Stimulated activated CD4-positive, alpha-beta T cell treated with anti-CD3 and anti-CD28 coated beads, Interleukin-15, amount 100 ng/mL, for 24 hours (primary cell): ENCODE measurements at places on chromosomes 12 and 14.

GRCh38 chr12:56599797-56600196 is 30.3 kb downstream of the BAZ2A start:
- DNase-seq: no peak

DNA sequence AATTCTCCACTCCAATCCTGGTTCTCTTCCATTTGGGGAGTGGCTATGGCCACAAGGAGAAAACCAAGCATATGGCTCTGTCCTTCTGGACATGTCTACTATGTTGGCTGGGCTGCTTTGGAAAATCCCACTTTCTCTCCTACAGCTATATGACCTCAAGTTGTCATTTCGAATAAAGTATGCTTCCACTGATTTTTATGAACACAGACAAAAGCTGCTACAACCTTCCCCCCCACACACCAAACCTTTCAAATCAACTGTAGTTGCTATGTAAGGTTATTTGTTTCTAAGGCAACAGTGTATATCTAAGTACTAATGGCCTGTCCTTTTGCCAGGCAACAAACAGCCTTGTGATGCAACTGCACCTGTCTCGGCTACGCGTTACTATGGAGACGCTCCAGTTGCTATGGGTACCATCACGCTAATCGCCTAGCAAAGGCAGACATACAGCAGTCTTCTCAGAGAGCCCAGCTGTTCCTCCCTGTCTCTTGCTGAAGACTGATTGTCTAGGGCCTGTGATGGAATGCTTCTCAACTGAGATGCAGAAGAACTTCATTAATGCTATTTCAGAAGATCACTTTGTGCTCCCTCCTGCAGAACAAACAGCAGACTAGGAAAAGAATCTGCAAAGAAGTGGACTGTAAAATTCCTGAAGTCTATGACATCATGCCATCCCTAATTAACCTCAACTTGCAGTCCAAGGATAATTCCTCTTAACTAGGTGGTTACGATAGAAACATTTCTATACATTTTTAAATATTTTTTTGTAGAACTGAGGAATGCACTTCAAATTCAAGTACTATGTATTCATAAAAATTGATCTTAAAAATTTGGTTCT is 67.6 kb downstream of the FOXN3 start:
- no peak for DNase-seq

DNA sequence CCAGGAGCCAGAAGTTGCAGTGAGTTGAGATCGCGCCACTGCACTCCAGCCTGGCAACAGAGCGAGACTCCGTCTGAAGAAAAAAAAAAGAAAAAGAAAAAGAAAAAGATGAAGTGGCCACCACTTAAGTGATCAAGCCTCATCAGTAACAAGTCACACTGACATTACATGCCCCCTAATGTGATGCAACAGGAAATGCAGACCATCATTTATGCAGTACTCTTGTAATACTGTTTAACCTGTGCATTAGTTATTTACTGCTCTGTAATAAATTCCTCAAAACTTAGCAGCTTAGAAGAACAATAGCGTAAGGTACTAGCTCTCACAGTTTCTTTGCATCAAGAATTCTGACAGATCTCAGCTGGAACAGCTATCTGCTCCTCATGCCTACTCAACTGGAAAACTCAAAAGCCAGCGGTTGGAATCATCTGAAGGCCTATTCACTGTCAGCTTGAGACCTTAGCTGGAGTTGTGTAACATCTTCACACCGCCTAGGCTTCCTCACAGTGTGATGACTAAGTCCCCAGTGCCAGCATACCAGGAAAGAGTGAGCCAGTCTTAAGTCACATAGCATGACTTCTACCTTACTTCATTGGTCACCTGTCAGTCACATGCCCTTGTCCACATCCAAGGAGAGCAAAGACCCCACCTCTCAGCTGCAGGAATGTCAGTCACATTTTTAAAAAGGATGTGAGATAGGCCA is 31.5 kb downstream of the EPS8 start:
- no peak for DNase-seq

GRCh38 chr14:35341751-35342488 is 49.7 kb downstream of the PSMA6 start:
- peak; percentile 53 for DNase-seq

- DNase-seq: no peak
Measured at GRCh38 chr12:127590868-127591267, 676.1 kb upstream of the TMEM132C start.

DNA sequence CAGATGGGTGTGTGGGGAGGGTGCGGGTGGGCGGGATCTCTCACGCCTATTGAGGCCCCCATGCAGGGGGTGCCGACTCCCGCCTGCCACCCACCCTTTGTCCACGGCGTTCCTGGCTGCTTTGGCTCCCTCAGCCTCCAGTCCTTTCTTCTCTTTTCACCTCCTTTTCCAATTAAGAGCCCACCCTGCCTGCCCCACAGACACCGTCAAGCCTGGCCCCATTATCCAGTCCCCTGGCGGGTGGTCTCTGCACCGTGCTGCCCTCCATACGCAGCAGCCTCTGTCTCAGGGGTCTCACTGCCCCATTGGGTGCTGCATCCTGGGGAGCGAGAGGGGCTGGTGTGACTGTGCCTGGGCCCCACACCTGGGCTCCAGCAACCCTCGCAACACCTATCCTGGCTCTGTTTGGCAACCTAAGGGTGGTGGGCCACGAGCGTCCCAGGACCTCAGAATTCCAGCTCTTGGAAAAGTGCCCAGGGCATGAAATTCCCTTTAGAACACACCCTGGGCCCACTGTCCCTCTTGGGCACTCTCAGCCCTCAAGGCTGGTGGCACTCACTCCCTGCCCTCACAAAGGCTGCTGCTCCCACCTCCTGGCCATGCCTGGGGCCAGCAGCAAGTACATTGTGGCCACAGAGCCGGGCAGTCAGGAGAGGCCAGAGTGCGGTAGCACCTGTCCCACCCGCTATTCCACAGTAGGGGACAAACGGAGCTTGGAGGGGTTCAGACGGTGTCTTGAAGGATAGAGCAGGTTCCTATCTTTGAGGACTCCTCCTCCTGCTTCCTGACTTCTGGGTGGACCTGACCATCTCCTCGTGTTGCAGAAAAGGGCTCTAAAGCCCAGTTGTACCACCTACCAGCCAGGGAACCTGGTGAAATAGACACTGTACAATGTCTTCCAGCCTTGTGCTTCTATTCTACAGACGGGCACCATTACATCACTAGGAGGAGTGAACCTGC is 114.1 kb downstream of the KIF26A start:
- no peak for DNase-seq

DNA sequence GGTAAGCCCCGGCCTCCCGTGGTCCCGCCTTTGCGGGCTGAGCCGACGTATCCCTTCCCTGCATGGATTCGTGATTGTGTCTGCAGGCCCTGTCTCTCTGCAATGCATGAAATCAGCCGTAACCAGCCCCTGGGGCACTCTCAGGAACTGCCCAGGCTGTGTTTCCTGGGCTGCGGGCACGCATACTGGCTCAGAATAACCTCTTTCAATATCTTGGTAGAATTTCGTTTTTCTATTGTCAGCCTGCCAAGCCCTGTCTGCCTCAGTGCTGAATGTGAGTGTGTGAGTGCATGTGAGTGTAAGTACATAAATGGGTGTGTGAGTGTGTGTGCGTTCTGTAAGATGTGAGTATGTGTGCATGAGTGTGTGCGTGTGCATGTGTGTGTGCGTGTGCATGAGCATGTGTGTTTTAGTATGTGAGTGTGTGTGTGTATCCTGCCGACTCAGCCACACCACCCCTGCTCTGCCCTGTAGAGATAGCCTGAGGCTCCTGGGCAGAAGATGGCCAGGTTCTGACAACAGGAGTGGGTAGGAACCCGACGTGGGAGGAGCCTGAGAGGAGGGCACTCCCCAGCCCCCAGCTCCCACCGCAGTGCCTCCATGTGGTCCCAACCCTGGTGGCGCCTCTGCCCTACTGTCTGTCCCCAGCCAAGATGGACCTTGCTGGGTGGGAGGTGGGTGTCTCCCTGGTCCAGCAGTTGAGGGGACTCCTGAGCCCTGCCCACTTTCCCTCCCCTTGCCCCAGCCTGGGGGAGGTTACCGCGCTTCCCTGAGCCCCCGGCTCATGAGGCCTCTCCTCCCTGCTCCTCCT is 268.8 kb downstream of the ADGRD1 start:
- DNase-seq: peak; percentile 48

GRCh38 chr12:32522331-32523221 is 123.2 kb downstream of the FGD4 start:
- DNase-seq: no peak

DNA sequence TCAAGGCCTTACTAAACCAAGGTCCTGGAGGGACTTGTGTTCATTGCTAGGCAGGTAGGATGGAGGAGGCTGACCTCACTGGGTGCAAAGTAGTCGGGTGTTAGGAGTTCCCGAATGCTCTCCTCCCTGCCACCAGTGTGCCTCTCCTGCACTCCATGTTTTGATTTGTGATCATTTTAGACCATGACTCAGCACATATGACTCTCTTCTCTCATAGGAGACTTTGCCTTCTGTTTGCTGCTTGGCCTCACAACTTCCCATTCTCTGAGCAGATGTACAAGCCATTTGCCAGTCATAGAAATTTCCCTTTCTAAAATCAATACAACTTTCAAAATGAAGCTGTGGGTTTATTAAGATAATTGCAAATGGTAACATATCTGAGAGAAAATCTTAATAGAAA is 46.6 kb upstream of the LRIG3 start:
- no peak for DNase-seq

DNA sequence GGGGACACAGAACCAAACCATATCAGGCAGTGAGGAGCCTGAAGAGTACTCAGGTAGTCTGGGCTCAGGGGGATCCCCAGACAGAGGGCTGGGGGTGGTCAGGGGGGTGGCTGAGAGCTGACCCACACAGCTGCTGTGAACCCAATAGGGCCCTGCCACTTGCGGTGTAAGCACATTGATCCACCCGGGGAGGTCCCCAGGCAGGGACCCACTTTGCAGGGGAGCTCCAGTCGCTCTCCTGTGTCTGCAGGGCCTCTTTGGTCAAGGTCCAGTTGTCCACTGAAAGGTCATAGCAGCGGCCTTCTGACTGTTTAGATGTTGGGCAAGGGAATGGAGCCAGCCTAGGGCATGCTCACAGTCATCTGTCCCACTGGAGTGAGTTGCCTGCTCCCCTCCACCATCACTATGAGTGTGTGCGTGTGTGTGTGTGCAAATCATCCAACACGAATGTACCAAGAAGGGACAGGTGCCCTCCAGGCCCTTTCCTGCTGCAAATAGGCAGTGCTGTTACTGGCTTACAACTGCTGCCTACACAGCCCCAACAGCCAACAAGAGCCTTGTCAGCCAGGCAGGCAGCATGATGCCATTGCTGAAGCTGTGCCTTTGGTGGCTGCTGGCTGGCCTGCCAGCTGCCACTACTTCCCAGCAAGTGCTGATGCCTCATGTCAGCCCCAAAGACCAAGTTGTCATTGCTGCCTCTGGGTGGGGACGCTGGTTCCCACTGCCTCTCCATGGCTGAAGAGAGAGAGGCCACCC is 71.3 kb downstream of the TSPAN11 start:
- no peak for DNase-seq

- DNase-seq: no peak
Measured at GRCh38 chr12:40225984-40226602, 1.3 kb downstream of the LRRK2 start.

GRCh38 chr12:1705774-1706631 is 15.1 kb downstream of the ADIPOR2 start:
- DNase-seq: no peak

GRCh38 chr12:99054601-99055128 is 409.6 kb downstream of the APAF1 start:
- DNase-seq: no peak

- no peak for DNase-seq
Measured at GRCh38 chr12:27319409-27319808, 13.2 kb upstream of the BMAL2 start.

DNA sequence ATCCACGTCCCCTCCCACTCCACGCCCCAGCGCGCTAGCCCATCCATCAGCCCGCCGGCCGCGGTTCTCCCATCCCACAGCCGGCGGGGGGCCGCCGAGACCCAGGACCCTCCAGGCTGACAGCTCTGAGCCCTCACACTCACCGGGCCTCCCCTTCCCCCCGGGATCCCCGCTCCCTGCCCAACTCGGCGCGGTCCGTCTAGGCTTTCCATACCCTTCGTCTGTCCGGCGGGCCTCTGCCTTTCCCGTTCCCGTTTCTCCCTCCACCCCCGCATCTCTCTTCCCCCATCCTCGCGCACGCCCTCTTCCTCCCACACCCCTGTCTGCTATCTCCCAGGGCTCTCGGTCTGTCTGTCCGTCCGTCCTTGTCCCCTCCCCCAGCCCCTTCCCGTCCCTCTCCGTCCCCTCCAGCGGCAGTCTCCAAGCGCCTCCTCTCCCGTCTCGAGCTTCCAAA is 726 bp downstream of the ZFHX2 start:
- DNase-seq: no peak

DNA sequence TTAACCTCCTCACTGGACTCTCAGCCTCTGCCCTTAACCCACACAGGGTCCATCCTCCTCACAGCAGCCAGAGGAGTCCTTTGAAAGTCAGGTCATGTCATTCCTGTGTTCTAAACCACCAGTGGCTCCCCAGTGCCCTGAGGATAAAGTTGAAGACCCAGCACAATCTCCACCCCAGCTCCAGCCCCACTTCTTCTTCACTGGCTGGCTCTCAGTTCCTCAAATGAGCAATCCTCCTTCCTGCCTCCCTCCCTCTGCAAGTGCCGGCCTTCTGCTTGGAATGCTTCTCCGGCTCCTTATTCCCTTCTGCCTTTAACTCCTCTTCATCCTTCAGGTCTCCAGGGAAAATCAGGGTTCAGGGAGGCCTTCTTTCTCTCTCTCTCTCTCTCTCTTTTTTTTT is 32.0 kb upstream of the SPPL3 start:
- DNase-seq: no peak

GRCh38 chr14:56524971-56525677 is 54.5 kb upstream of the TMEM260 start:
- no peak for DNase-seq

GRCh38 chr14:30214014-30214413 is 286.4 kb upstream of the PRKD1 start:
- no peak for DNase-seq

DNA sequence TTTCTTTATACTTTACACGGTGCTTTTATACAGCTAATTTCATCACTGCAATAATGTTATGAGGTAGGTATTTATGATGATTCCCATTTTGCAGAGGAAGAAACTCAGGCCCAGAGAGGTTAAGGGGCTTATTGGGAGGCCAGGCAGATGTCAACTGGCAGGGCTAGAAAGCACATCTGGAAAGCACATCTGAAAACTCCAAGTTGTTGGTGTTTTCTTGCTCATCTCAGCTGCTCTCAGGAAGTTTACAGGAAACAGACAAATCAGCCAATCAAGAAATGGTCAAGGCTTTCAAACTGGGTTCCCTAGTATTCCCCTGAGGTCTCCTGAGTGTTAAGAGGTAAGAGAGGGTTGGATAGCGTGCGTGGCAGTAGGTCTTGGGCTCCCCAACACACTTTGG is 124.1 kb upstream of the MED13L start:
- no peak for DNase-seq

- no peak for DNase-seq
Measured at GRCh38 chr12:125148316-125148715, 83.1 kb downstream of the AACS start.

- no peak for DNase-seq
Measured at GRCh38 chr14:35046751-35047536, 872 bp downstream of the FAM177A1 start.

- no peak for DNase-seq
Measured at GRCh38 chr12:44689587-44689986, 186.5 kb downstream of the NELL2 start.
